ENCODE measurements at places on chromosomes 13 and 19. TPM values are rescaled to one million over a fixed set of nuclear protein-coding genes. Genes with fewer than 3 reads are reported as not detected.

The NTF4 gene
- not detected for total RNA-seq

The NALCN gene
- total RNA-seq = 0.19 TPM

The NUDT19 gene
- total RNA-seq = 11.1 TPM

The FGF21 gene
- total RNA-seq = not detected

The SPIB gene
- not detected for total RNA-seq

The ZNF525 gene
- total RNA-seq = 2.1 TPM

The ZNF570 gene
- 6.1 TPM for total RNA-seq

The PTH2 gene
- total RNA-seq = not detected

The PODNL1 gene
- total RNA-seq = 5.7 TPM

The WDR87 gene
- total RNA-seq = not detected

The ZNF333 gene
- 7.5 TPM for total RNA-seq

The DGKH gene
- total RNA-seq = 3.3 TPM

The ZNF492 gene
- 0.29 TPM for total RNA-seq

The CTXN1 gene
- total RNA-seq = 2.4 TPM

The KLK1 gene
- total RNA-seq = not detected

The MAP1S gene
- 29.8 TPM for total RNA-seq

The SOHLH2 gene
- 1.4 TPM for total RNA-seq

The CPAMD8 gene
- total RNA-seq = 0.49 TPM

The LCP1 gene
- total RNA-seq = 1.4 TPM

The GEMIN7 gene
- total RNA-seq = 8.2 TPM

The NCAN gene
- not detected for total RNA-seq

The MBD3 gene
- total RNA-seq = 68.5 TPM

The KLK13 gene
- total RNA-seq = 0.19 TPM

The ZNF880 gene
- 28.0 TPM for total RNA-seq

The CD22 gene
- total RNA-seq = 2.2 TPM

The CKM gene
- not detected for total RNA-seq

The CRTC1 gene
- total RNA-seq = 4.0 TPM

The URAD gene
- not detected for total RNA-seq

The SMIM44 gene
- total RNA-seq = not detected

The ZNF790 gene
- 5.2 TPM for total RNA-seq

The CBARP gene
- total RNA-seq = 1.4 TPM

The EFNA2 gene
- not detected for total RNA-seq

The IL12RB1 gene
- not detected for total RNA-seq
